ENCODE measurements at places on chromosomes 2 and 18. TPM values are rescaled to one million over a fixed set of nuclear protein-coding genes. Genes with fewer than 3 reads are reported as not detected.

DNA sequence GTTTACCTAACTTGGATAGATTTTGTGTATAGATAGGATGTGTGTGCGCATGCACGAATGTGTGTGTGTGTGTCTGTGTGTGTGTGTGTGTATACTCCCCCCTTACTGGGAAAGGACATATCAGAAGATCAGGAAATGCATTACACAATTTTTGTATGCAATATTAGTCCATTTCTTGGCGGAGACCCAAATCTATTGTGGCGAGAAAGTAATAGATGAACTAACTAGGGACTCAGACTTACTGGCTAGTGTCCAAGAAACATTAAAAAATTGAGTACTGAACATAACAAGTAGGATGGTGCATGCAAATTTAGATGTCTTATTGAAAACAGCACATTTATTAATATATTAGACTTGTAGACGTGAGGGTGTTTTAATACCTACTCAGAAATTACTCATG, 1036.5 kb upstream of the FANCL start:
- DNase-seq = no peak

- DNase-seq = no peak
These were observed 32.6 kb downstream of the MRPL33 start for GRCh38 chr2:27804146-27804545.

GRCh38 chr2:144625226-144625625, 105.3 kb upstream of the ZEB2 start:
- DNase-seq = no peak

- no peak for DNase-seq
These were observed 176.6 kb upstream of the TACR1 start for GRCh38 chr2:75375646-75376582.

DNA sequence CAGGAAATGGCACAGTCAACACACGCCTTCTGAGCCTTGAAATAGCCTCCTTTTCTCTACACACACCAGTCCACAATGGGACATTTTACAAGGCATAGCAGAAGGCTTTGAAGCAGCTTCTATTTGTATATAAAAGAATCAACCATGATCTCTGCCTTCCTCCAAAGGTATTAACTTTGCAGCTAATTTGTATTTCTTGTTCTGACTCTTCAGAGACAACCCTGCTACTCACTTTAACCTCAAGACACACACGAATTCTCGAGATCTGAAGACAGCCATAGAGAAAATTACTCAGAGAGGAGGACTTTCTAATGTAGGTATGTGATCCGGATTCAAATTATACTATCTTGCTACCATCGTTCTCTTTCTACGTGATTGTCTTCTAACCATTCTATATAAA, 104.6 kb downstream of the VIT start:
- no peak for DNase-seq

GRCh38 chr2:166154685-166155338, 27.0 kb upstream of the SCN1A start:
- no peak for DNase-seq

DNA sequence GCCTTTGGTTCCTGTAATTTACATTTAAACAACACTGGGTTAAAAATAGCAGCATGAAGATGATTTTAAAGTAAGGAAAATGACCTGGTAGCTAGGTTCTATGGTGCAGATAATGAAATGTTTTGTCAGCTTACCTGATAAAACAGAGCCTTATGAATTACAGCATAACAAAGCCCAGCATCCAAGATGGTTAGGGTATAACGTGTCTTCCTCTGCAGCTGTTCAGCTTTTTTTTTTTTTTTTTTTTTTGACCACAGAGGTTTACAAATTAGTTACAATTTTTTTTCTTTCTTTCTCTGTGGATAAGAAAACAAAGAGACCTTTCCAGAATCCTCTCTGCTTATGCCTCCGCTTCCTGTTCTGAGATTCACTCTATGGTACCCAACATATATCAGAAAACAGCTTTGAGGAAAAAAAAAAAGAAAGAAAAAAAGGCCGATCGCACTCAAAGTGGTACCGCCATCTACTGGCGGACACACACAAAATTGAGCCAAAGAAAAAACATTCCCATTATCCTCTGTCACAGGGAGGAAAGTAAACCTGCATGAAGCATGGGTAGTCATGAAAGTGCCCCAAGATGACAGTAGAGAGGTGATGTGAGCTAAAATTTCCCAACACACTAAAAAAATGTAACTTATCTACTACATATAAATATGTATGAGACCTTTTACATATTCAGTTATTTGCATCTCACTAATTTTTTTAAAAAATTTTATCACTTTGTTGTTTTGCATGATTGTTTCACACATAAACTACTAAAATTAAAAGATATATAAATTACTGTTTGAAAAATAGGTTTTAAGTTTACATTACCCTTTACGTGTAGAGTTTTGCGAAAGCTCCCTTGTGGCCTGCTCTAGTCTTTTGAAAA, at the start of gene SCN3A:
Gene SCN3A, minus strand, starts transcription at position 362 of the 871 bp plus-strand sequence. CDS start 27,656 bp downstream, outside the sequence.
- DNase-seq = peak; percentile 10

DNA sequence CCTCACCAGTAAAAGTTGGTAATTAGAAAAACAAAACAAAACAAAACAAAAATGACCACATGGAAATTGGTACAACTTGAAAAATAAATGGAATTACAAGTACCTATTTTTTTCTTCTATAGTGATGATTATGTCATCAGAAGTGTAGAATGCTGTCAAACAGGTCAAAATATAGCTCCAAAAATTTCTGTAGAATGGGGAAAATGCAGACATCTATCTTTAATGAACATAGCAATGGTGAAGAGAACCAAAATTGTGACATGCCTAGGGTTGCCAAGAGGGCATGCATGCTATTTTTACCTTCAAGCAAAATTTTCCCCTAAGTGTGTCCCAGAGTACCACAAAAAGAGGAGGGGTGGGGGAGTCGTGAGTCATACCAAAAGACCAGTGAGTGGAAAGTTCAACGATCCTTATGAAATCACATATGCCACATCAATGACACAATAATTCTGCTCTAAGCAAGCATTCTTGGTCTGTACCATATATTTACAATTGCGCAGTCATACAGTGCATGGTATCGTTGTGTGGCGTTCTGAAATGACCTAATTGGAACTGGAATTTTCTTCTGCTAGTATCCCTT, 1436.4 kb downstream of the SUCLG1 start:
- DNase-seq = no peak

- no peak for DNase-seq
These were observed 107.0 kb upstream of the ZC3H15 start for GRCh38 chr2:186379052-186379451.

DNA sequence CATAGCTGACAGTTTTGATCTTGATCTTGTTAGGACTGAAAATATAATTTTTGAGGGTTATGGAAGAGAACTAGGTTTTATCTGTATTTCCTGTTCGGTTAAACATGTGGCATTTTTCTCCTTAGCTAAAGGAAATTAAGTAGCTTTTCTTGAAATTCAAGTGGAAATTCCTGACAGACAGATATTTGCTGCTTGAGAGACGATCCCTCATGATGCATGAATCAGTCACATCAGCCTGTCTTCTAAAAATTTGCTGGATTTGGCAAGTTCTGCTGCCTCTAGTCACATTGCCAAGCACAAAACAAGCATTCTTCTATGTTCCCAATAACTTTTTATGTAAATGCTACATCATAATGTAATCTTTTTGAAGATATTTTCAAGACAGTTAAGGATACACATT, 201.8 kb upstream of the ATP5MC3 start:
- DNase-seq = no peak

DNA sequence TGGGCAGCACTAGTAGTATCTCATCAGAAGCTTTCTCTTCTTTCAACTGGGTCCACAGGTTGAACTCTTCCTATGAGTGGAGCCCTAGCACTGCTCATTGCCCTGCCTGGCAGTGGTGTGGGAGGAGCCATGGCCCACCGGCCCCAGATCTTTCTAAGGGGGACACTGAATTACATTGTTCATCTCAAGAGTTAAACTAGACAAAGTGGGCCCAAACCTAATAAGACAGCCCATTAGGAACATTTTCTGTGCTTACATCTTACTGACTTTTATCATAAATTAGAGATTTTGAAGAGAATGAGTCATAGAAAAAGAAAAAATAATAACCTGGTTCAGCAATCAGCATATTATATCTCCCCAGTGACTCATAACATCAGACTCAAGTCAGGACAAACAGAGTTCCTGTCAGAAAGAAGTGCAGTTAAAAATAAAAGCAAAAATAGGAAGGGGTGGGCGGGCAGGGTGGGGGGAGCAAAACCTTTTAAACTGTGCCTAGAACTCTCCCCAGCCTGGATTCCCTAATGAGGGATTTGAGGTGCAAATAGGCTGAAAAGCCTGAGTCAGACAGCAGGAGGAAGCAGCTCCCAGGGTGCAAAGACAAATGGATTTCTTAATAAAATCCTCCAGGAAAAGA, 161.6 kb upstream of the TRIB2 start:
- no peak for DNase-seq

DNA sequence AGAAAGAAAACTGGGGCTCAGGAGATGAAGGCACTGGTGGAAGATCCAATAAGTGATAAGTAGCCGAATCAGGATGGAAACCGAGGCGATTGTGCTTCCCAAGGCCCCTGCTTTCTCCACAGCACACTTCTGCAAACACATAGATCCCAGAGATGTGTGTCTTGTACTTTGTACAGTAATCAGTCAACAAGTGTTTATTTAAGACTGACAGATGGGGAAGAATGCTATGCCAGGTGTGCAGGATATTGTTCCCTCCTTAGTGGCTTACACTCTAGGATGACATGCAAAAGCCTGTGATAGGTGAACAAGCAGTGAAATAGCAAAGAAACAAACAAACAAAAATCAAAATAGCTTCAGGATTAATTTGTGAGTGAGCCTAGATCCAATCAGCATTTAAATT, 116.6 kb downstream of the ACTR3 start:
- no peak for DNase-seq

GRCh38 chr2:35355056-35355455, 1000.5 kb upstream of the CRIM1 start:
- DNase-seq = no peak

DNA sequence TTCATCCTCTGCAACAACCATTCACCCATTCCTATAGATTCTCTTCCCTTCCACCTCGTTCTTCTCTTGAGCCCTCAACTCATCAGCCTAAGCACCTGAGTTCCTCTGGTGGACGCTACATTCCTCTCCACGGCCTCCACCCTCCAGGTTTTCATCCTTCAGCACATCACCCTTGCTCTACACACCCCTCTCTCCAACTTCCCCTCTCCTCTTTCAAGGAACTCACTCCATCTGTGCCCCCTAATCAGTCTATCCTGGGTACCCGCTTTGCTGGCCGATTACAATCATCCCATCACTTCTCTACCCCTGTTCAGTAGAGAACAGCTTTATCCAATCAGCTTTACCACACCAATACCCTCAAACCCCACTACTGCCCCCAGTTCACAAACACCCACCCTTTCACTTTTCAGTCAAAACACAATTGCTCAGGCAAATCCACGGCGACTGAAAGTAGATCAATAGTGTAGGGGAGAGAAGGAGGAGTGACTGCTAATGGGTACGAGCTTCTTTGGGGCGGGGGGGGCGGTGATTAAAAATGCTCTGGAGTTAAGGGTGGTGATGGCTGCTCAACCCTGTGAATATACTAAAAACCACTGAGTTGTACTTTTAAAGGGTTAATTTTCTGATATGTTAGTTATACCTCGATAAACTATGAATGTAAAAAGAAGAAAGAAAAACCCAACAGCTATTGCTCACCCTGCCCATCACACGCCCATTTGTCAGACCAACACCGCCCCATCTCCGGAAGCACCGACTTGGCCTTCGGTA, 857 bp downstream of the DYM start:
- DNase-seq = no peak

GRCh38 chr2:107591561-107592279, 235.0 kb upstream of the RGPD4 start:
- DNase-seq = no peak

GRCh38 chr2:205696927-205697441, 14.7 kb downstream of the NRP2 start:
- no peak for DNase-seq

- DNase-seq = no peak
These were observed 453.2 kb upstream of the PIK3C3 start for GRCh38 chr18:41501848-41502247.

GRCh38 chr2:231191896-231192872, 6.2 kb upstream of the ARMC9 start:
- DNase-seq = peak; percentile 73

GRCh38 chr2:237593596-237594320, 3.2 kb upstream of the RAB17 start:
- no peak for DNase-seq

DNA sequence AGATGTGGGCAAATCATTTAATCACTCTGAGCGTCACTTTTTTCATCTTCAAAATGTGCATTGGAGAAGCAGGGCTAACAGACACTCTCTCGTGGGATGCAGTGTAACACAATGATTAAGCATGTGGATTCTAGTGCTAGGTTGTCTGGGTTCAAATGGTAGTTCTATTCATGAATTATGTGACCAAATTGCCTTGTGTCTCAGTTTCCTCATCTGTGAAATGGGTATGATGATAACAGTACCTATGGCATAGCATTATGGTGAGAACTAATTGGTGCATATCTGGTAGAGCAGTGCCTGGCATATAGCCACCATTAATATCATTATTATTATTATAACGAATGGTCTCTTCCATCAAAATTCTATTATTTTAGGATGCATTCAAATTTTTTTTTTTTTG, 142.4 kb upstream of the SIX3 start:
- no peak for DNase-seq

DNA sequence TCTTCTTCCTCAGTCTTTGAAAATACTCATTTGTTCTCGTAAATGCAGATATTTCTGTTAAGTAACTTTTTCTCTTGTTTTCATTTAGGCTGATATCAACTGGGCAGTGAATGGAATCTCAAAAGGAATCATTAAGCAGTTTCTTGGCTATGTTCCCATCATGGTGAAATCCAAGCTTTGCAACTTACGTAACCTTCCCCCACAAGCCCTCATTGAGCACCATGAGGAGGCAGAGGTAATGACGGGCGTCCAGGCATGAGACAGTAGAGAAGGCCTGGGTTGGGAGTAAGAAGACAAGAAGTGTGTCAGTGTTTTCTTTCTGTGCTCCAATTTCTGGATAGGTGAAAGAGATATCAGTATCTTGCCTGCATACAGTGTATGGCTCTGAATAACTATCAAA, 5.1 kb downstream of the POLR1B start:
- no peak for DNase-seq

ANKRD30BL gene
- not detected for total RNA-seq

MEP1B gene
- total RNA-seq = not detected

CCDC141 gene
- 243 TPM for total RNA-seq

TSGA10 gene
- total RNA-seq = 1.8 TPM

MYO1B gene
- total RNA-seq = 8.7 TPM

C2orf78 gene
- not detected for total RNA-seq

CFAP65 gene
- total RNA-seq = not detected

UNC80 gene
- total RNA-seq = 0.42 TPM

CD207 gene
- total RNA-seq = 0.25 TPM

COMMD1 gene
- 72.6 TPM for total RNA-seq

All from heart right ventricle (tissue), 16 donors.